Fibroblast of gingiva (primary cell): ENCODE measurements at places on chromosomes 12 and 14.

DNA sequence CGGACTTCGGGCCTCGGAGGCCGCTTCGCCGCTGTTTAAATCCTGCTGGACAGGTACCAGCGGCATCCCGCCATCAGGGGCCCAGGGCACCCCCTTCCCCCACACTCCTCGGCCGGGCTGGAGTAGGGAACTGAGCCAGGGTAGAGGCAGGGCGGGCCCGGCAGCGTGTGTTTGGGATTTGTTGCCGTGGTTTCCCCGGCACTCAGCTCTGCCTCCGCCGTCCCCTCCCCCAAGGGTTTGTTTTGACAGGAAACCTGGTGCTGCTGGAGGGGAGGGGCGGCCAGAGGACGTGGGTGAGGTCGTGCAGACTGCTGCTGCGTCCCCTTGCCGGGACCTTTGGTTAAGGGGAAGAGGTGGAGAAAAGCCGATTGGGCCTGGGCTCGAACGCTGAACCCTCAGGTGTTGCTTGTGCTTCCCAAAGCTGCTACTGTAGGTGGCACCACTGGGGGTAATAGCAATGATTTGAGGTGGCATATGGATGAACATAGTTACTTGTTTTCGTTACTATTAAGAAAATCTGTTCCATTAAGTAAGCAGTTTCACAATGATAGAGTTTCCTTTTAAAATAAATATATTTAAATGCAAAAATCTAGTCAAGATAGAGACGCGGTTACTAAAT, 778 bp downstream of the TCP11L2 start:
- DNase-seq = peak; percentile 74

DNA sequence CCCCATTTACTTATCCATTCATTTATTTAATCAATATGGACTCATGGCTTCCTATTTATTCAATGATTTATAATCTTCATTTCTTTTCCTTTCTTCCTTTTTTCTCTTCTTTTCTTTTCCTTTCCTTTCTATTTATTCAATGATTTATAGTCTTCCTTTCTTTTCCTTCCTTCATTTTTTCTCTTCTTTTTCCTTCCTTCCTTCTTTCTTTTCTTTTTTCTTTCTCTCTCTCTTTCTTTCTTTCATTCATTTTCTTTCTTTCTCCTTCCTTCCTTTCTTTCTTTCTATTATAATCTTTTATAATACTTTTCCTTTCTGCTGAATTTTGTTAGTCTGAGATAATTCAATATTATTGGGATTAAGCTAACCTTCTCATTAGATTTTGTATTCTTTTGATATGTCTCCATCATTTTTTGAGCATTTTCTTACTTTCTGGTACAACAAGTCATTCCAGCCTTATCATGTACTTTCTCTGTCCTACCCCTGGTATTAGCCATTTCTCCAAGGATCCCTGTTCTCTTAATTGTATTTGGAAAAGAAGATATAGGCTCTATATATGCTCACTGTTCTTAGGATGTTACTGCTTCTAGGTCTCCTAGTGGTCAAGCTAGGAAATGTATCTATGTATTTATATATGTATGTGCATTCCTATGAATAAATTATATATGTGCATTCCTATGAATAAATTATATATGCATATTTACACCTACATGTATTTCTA, 12.1 kb downstream of the LACRT start:
- DNase-seq = no peak

DNA sequence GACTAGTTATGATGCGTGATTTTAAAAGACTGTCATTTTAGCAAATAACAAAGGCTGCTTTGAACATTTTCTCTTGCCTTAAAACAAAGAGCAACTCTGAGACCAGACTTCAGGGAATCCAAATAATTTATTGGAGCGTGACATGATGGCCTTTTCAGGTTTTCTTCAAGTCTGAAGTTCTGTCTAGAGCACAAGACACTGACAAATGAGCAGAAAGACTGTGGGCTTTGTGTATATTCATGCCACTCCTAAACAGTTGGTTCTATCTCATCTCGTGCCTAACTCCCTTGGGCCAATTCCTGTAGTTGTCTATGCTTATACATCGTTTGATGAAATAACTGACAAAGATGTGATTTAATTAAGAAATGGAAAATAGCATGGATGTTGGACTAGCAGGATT, 47.5 kb downstream of the IFT81 start:
- DNase-seq = no peak

- DNase-seq = no peak
Measured at GRCh38 chr12:40614923-40615322, 77.3 kb upstream of the CNTN1 start.

DNA sequence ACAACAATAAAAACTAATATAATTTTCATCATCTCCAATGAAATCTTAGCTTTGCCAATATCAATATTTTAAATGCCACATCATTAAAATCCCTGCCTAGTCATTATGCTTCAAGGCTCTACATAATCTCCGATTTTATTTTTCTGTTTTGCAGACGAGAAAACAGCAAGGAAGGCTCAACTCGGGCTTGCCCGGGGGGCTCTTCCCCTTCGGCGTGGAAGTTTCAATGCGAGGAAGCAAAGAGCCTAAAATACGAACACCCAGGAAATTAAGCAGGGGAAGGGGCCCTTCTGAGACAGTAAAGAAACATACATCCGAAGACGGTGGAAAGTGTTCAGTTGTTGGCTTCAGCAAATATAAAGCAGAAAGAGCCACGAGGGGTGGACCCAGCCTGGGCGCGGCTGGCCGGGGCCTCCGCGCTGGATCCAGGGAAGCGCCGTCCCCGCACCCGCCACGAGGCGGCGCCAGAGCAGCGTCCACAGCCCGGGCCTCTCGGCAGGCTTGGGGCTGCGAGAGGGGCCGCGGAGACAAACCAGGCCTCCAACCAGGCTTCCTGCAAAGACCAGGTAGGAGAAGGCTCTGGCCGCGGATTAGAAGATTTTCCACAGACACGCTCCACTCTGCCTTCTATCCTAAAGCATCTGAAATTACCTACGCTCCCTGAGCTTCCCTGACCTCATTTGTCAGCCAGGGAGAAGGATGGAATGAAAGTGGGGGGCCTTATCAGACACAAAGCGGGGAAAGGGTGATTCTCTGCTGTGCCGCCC, 77.2 kb downstream of the SERPINA3 start:
- DNase-seq = peak; percentile 22

DNA sequence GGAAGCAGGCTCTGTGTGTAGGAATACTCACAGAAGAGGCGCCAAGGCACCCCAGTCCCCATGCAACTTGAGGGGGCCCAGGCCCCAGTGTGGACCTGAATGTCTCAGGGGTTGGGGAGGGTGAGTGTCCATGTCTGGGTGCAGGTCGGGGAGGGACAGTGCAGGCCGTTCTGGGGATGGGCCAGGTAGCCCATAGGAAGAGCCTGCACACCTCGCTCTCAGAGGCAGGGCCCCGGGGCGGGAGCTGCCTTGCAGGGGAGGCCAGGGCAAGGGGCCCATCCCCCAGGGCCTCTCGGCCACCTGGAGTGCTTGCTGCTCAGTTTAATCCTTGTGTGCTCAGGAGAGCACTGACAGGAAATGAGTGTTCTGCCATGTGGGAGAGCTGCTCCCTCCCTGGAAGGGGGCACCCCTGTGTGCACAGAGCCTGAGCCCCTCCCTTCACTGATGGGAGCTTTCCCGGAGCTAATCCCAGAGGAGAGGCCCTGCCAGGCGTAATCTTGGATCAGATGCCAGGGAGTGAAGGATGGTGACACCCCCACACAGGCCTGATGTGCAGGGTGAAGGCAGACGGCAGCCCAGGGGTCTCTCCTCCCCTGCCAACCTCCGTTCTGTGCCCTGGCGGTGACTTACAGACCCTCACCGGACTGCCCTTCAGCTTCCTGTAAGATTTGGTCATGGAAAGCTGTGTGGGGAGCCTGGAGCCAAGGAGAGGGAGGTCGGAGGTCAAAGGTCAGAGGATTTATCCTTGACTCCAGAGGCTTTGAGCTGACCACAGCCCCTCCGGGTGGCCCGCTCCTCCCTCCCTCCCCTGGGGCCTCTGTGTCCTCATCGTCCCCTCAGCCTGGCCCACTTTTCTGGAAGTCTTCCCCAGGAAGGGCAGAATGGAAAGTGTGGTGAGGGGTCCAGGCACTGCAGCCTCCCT, 24.4 kb upstream of the FBRSL1 start:
- no peak for DNase-seq

- DNase-seq = no peak
Measured at GRCh38 chr12:116881325-116881876, at the start of gene HRK. Gene HRK (minus strand): TSS chr12:116881441. CDS start chr12:116881307, 134 bp downstream.

DNA sequence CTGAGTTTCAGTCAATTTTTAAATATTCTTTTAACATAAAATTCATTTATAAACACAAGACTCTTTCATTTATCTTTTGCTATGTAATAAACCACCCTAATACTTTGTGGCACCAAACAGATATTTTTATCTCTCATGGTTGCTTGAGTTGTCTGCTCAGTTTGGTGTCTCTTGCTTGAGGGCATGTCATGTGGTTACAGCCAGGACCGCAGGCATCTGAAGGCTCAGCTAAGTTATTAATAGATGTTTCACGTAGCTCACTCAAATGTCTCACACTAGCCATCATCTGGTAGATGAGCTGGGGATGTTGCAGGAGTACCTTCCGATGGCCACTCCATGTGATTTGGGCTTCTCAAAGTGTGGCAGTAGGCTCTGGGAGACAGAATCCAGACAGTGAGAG, 597.8 kb downstream of the ETNK1 start:
- no peak for DNase-seq

GRCh38 chr14:104751539-104752422, 1.2 kb upstream of the SIVA1 start:
- DNase-seq = no peak

DNA sequence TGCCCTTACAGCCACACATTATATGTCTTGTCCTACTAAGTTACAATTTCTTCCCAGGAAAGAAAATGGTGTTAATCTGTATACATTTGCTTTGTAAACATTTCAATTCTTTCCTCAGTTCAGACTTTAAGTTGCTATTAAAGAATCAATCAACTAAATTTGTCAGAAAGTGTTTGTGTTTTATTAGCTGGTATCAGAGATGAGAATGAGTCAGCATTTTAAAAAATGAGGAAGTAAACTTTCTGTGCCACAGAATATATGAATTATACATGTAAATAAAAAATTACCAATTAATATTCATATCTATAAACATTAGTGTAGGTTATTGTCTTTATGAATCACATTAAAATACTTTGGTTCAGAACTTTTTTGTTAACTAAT, 82.0 kb downstream of the LMO3 start:
- no peak for DNase-seq

GRCh38 chr12:25653487-25654175, 100.5 kb upstream of the LMNTD1 start:
- DNase-seq = no peak

DNA sequence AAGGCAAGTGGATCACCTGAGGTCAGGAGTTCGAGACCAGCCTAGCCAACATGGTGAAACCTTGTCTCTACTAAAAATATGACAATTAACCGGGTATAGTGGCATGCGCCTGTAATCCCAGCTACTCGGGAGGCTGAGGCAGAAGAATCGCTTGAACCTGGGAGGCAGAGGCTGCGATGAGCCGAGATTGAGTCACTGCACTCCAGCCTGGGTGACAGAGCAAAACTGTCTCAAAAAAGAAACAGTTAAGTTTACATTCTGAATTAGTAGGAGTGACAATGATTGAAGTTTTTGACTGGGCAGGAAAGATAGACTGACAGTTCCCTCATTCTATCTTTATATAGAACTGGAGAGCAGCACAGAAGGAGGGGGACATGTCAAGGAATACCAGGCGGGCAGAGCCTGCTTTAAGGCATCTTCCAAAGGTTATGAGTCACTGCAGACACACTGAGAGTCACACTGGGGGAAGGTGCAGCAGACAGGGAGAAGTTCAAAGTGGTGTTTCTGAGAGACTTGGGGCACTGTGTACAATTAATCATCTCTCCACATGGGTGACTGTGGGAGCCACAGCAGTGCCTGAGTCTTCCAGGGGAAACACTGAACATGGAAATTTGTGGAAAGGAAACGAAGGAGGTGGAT, 42.8 kb upstream of the RNASE3 start:
- DNase-seq = no peak

GRCh38 chr12:38744041-38744440, 161.3 kb downstream of the CPNE8 start:
- no peak for DNase-seq

GRCh38 chr12:6822426-6823135, 960 bp downstream of the GPR162 start:
- no peak for DNase-seq

- DNase-seq = no peak
Measured at GRCh38 chr12:55253281-55253680, 8.9 kb downstream of the OR6C74 start.

DNA sequence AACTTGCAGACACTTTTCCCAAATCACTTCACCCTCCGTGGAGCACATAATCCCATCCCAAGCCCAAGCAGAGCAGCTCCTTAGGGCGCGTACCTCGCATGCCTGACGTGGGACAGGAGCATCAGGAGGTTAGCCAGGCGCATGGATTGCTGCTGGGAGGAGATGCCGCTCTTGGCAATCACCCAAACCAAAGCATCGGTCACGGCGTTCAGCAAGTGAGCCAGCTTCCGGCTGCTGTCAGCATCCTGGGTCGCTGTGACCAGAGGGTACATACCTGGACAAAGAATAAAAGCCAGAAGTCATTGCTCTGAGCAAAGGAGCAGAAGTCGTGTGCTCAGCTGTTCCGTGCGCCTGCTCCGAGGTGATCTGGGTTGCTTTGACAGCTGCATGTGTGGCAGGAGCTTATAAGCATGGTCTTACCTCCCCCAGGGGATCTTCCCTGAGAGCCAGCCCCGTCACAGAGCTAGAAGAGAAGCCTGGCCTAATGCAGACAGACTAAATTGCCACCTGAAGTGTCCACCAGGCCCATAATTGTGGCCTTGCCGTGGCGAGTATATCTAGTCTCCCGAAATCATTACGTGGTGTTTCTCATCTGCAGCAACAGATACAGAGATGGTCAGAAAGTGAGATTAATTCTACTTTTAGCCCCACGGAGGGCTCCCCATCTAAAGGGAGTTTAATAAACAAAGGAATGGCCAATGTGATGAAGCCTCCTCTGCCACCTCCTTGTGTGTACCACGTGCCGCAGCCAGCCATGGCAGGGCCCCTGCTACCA, 59.1 kb downstream of the ESR2 start:
- DNase-seq = no peak
